Common myeloid progenitor, CD34-positive (primary cell): ENCODE measurements at places on chromosomes 7 and 10.

DNA sequence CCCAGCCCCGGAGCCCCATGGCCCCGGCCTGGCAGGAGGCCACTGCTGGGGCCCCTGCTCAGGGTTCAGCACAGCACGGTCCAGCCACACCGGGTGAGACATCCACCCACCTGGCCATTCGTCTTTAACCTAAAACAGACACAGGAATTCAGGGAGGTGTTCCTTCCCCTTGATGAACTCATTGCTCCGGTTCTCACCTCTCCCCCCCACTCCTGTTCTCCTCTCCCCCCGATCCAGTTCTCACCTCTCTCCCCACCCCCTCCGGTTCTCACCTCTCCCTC lies 129.8 kb downstream of the DIP2C start:
- no peak for DNase-seq

DNA sequence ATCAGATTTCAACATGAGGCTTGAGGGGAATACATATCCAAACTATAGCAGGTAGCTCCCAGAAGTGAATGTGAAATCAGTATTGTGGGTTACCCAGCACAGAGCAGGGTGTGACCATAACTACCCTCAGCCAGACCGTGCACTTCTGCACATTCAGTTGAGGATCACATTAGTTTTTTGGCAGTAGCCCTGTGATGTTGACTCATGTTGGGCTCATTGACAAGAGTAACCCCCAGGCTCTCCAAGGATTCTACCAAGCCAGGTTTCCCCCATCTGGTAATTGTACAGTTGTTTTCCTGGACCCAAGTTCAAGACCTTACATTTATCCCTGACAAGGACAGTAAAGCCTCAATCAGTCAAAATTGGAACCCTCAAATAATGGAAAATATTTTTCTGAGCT lies 11.7 kb upstream of the CPA4 start:
- no peak for DNase-seq

- peak; percentile 59 for DNase-seq
Measured at GRCh38 chr10:52314822-52315552, 906 bp downstream of the DKK1 start.

GRCh38 chr10:131631619-131632018 lies 269.2 kb upstream of the PPP2R2D start:
- no peak for DNase-seq

GRCh38 chr7:149625947-149626392 lies 128.4 kb upstream of the ZNF746 start:
- no peak for DNase-seq

DNA sequence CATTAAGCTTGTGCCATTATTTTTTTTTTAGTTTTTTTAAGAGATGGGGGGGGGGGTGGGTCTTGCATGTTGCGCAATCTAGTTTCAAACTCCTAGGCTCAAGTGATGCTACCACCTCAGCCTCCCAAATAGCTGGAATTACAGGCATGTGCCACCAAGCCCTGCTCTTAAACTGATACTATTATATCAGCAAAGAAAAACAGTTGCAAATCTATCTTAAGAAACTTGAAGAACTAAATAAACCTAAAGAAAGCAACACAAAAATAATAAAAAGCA lies 47.5 kb downstream of the BRAF start:
- peak; percentile 14 for DNase-seq

DNA sequence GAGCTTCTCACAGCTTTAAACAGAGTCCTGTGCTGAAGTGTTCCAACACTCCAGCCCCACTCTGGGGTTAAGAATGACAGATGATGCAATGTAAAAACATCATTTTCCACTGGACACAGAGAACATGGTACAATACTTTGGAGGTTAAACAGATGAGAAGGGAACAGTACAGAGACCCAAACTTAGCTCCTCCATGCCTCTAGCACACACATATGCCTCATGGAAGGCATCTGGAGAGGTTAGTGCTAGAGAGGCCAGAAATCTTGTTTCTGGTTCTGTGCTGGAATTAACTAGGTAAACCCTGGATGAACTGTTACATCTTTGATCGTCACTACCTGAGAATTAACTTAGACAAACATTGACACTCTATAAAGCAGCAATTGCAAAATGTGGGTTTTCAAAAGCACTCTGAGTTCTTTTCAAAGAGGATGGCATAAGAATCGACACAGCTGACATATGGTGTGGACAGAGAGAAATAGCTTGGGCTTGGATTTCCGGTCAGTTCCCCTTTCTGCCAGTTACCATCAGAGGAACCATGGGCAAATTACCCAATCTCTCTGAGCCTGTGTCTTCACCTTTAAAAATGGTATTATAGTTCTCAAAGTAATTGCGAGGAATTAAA lies 81.9 kb downstream of the KCNMA1 start:
- peak; percentile 25 for DNase-seq

DNA sequence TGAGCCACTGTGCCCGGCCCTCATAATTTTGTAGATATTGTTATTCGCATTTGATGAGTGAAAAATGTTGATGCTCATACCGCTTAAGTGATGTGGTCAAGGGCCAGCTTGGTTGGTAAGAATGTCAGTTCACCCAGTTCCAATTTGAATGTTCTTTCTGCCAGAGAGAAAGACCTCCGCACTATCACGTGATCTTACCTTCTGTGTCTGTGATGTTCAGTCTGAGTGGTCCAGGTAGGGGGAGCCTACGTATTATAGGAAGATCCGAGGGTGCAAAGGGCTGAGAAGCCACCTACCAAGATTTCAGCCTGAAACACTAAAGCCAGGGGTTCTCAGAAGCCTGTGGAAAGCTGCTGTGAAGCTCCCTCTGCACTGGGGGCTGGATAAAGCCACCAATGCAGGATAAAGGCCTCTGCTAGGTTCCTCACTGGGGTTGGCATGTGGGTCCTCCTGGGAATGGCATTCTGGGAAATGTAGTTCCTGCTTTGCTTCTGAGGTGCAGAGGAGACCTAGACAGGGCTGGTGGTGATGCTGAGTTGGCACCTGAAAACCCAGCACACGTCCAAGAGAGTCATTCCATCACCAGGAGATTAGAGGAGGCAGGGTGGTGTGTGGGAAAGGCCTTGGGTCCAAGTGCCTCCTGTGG lies 64.7 kb upstream of the AOAH start:
- no peak for DNase-seq

GRCh38 chr7:42400961-42401360 lies 164.0 kb upstream of the GLI3 start:
- DNase-seq, result no peak

- no peak for DNase-seq
Measured at GRCh38 chr10:117619707-117620405, 77.3 kb downstream of the EMX2 start.

- DNase-seq, result no peak
Measured at GRCh38 chr10:23114228-23114850, 19.0 kb downstream of the MSRB2 start.

- DNase-seq, result no peak
Measured at GRCh38 chr10:89454561-89455347, 40.4 kb downstream of the IFIT5 start.
